Posterior vena cava (tissue), 2 donors: ENCODE measurements at places on chromosomes 5 and 9.

DNA sequence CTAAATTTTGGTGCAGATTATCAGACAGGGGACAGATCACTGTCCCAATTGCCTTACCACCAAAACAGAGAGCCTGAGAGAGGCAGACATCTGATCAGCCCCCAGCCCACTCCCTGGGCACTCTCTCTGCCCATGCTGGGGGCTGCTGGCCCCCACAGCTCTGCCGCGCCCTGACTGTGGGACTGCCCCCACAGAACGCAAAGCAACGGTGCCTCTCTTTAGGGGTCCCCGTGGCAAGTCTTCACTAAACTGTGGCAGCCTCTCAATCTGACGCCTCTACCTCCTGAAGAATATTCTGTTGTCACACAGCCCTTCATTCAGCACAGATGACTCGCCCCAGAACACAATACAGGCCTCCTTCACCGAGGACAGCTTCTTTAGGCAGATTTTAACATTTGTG is 197.4 kb downstream of the ERCC6L2 start:
- DNase-seq, result no peak

GRCh38 chr5:30100929-30101328 is 1092.6 kb upstream of the CDH6 start:
- no peak for DNase-seq

DNA sequence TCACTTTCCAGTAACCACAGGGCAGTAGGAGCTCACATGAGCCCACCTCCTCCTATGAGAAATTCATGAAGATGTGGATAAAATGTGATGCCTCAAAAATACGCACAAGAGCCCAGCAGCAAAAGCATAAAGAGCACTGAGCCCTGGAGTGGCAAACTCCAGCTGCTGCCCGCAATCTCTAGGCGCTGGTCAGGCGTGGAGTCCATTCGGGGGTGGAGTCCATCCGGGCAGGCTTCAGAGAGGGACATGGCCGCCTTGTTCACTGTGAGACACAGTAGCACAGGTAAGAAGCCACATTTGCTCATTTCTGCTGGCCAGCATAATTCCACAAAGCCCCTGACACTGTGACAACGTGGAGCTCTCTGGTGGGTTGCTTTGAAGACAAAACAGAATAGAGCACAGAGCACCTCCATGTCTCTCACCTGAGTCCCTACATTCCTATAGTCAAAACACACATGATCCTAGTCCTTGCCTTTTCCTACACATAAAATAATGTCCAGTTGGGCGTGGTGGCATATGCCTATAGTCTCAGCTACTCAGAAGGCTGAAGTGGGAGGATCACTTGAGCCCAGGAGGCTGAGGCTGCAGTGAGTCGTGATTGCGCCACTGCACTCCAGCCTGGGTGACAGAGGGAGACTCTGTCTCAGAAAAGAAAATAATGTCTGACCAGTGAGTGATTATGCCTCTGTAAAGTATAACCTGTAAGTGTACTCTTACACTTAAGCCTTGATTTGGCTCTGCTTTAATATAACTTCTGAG is 365.2 kb downstream of the GADD45G start:
- no peak for DNase-seq

DNA sequence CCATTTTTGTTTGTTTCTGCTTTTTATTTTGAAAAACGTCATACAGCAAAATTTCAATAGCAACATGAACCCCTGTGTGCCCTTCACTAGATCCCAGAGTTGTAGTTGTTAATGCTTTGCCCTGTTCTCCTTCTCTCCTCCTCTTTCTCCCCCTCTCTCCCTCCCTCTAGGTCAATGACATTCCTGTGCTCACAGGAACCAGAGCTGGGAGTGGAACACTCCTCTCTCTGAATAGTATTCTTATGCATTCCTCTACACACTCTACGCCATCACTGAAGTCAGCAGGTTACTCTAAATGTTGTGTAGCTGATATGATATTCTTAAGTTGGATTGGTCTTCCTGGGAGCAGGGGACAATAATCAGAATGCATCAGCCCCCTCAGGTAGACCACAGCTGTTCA is 243.4 kb downstream of the SYK start:
- DNase-seq, result no peak

- no peak for DNase-seq
These were observed 115.0 kb upstream of the ELAVL2 start for GRCh38 chr9:23941051-23941450.

- peak; percentile 55 for DNase-seq
These were observed 188.4 kb upstream of the PPP1R26 start for GRCh38 chr9:135291165-135291564.

- no peak for DNase-seq
These were observed 94.2 kb downstream of the TLE4 start for GRCh38 chr9:79665931-79666330.

DNA sequence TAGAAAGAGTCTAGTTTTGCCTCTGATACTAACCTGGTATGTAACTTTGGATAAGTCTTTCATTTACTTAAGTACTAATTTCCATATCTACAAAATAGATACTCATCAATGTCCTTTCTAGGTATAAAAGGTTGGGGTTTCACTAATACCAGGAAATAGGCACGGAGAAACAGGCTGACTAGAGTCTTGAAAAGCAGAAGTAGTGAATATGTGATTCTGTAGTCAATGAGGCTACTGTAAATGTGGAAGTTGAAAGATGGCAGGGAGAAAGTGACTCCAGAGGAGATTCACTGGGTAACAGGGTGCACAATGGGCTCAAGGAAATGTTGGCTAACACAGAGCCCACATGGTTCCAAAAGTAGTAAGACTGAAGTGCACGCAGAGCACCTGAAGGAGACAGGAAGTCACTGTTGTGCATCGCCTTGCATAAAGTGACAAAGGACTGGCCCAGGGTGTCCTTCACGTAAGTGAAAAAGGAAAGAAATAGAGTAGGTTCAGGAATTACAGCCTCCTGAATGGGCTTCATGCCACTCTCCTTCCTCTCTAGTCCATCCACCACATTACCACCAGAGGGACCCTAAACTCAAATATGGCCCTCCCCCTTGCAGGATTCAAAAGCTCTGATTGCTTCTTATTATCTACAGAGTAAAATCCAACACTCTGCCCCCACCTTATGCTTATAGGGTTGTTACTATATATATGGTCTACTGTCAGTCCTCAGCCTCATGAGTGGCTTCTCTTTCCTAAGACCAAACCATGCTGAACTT is 288.0 kb upstream of the SMARCA2 start:
- no peak for DNase-seq

DNA sequence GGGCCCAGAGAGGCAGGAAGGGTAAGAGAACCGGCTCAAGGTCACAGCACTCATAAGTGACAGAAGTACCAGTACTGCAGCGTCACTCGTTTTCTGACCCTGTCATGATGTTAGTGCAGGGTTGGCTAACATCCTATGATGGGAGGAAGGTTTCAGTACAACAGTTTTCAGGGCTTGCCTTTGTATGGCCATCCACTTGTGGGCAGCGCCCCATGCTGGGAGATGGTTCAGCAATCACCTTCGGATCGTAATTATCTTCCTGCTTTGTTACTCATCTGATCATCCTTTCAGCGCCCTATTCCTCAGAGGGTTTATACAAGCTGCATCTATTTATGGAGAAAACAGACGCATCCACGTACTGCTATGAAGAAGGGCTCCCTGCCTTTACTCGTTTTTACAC is 2.4 kb downstream of the MAP1B start:
- no peak for DNase-seq

DNA sequence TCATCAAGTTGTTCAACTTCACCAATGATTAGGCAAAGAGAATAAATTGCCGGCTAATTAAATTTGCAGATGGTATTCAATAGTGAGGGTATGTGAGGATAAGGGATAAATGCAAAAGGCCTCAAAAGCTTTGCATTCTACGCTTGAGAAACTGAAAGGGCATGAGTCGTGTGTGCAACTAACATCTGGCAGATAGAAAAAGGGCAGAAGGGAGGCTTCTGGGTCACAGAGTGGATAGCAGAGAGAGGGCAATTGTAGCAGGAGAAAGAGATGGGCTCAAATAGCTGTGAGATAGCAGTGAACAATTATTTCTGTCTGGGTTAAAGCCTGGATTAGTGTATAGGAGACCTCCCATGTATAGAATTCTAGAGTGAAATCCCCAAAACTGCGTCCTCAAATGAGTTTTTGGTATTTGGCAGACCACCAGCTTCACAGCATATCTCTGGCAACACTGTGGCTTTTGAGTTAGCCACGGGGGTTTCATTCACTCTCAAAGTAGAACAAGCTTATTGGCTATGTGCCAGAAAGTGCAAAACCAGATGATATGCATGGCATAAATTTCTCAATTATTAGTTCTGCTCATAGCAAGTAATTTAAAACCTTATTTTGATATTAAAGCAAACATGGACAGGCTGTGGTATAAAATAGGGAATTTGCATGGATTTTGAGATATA is 586.3 kb downstream of the BRINP1 start:
- DNase-seq, result no peak

GRCh38 chr5:176610435-176610773 is 448 bp upstream of the GPRIN1 start:
- no peak for DNase-seq

- peak; percentile 94 for DNase-seq
These were observed at the start of gene RXRA for GRCh38 chr9:134325813-134326723. Gene RXRA (plus strand): TSS chr9:134326455. CDS start chr9:134326632, 177 bp downstream.

- DNase-seq, result no peak
These were observed 440.5 kb upstream of the SGCD start for GRCh38 chr5:155886311-155887031.

DNA sequence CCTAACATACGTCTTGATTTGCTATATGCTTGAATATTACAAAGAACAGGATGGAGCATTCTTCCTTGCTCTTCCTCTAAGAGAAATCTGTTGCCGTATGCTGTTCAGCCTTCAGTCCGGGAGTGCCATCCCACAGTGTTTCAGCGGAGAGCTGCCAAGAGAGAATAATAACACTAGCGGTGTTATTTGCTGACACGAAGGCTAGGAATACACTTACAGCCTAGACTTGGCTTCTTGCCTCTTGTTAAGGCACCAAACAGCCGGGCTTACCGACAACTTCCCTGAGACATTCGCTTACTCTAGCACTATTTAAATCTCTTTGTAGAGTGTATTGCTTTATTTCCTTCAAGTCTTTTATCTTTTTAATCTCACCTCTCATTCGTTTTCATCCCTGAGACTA is 31.4 kb downstream of the KCTD16 start:
- no peak for DNase-seq

DNA sequence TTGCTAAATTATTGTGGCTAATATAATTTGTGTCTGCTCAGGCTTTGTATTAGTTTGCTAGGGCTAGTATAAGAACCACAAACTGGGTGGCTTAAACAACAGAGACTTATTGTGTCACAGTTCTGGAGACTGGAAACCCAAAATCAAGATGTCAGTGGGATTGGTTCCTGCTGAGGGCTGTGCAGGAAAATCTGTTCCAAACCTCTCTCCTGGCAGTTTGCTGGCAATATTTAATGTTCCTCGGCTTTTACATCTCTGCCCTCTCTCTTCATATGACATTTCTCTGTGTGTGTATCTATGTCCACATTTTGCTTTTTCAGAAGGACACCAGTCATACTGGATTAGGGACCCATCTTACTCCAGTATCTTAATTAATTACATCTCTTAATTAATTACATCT is 498.8 kb upstream of the CD180 start:
- no peak for DNase-seq

GRCh38 chr9:107862323-107862722 is 372.8 kb upstream of the KLF4 start:
- DNase-seq, result no peak

- DNase-seq, result no peak
These were observed 102.2 kb downstream of the CMYA5 start for GRCh38 chr5:79791843-79792242.

GRCh38 chr5:51404255-51404654 is 21.0 kb downstream of the ISL1 start:
- no peak for DNase-seq

DNA sequence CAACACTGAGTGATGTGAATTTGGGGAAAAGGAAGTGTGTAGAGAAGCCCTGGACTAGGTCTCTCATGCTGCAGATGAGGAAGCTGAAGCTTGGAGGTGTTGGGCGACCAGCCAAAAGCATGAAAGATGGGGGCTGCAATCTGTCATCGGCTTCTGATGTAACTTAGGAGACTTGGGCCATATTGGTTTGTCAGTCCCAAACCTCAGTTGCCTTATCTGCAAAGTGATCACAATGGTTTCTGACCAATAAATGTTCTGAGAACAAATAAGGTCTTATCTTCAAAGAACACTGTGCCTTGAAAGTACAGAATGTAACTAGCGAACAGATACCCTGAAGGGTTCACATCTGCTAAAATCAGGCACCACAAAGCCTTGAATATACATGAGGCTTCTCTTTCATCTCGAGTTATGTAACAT is 198.4 kb upstream of the NR3C1 start:
- no peak for DNase-seq

DNA sequence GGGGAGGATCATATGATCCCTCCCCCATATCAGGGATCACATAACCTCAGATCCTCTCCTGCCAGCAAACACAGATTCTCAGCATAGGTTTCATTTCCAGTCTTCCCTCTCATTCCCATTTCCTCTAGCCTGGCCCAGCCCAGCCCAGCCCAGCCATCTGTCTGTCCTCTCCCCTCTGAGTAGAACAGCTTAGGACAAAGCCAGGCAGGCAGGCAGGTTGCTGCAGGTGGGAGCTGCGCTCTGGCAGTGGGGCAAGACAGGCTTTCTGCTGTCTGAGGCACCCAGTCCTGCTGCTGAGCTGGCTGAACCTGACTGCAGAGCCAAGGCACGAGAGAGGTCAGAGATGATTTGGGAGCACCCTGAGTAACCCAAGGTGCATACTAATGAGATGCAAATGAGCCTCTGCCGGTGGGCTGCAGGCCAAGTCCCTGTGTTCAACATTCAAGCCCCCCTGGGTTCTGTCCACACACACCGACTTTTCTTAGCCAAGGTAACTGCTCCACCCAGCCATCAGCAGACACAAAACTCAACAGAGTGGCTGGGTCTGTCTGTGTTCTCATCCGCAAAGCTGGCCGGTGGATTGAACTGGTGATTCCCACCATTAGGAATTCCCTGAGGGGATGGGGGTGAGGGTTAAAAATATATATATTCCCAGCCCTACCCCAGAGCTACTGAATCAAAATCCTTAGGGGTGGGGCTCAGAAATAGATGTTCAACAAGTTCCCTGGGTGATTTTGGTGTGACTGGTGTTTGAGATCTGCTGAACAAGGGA is 9.1 kb downstream of the FAT2 start:
- DNase-seq, result peak; percentile 58

GRCh38 chr9:79431019-79431679 is 140.6 kb upstream of the TLE4 start:
- DNase-seq, result no peak
